ENCODE measurements at places on chromosomes 12 and 14. TPM values are rescaled to one million over a fixed set of nuclear protein-coding genes. Genes with fewer than 3 reads are reported as not detected.

The TESPA1 gene
- 1.6 TPM for polyA plus RNA-seq

The CPNE6 gene
- polyA plus RNA-seq: 0.08 TPM

The GPR65 gene
- polyA plus RNA-seq: 0.73 TPM

The HHIPL1 gene
- 1.6 TPM for polyA plus RNA-seq

The DEGS2 gene
- 1.2 TPM for polyA plus RNA-seq

The P3H3 gene
- 30.7 TPM for polyA plus RNA-seq

The P2RX7 gene
- 1.3 TPM for polyA plus RNA-seq

The CGRRF1 gene
- 23.7 TPM for polyA plus RNA-seq

The TBC1D30 gene
- polyA plus RNA-seq: not detected

The SPRYD4 gene
- 1.4 TPM for polyA plus RNA-seq

The NELL2 gene
- polyA plus RNA-seq: 1.1 TPM

The RDH11 gene
- 42.1 TPM for polyA plus RNA-seq

The ACADS gene
- polyA plus RNA-seq: 13.0 TPM

The KCNJ8 gene
- polyA plus RNA-seq: 30.0 TPM

The MYRFL gene
- 0.27 TPM for polyA plus RNA-seq

The SVOP gene
- polyA plus RNA-seq: 0.23 TPM

The LBHD2 gene
- 0.39 TPM for polyA plus RNA-seq

The MVK gene
- 14.1 TPM for polyA plus RNA-seq

The RNASE7 gene
- not detected for polyA plus RNA-seq

The LIN52 gene
- 13.1 TPM for polyA plus RNA-seq

The DIO3 gene
- polyA plus RNA-seq: 3.0 TPM

The PTHLH gene
- 1.9 TPM for polyA plus RNA-seq

The GLT1D1 gene
- 1.3 TPM for polyA plus RNA-seq

The TAS2R46 gene
- polyA plus RNA-seq: not detected

The AHNAK2 gene
- polyA plus RNA-seq: 20.4 TPM

The LLPH gene
- polyA plus RNA-seq: 34.2 TPM

The C12orf56 gene
- 1.2 TPM for polyA plus RNA-seq

The PTGDR gene
- polyA plus RNA-seq: not detected

The IFNG-AS1 gene
- polyA plus RNA-seq: 0.42 TPM

The LHX5 gene
- polyA plus RNA-seq: not detected

The SERPINA12 gene
- polyA plus RNA-seq: not detected

The SYNE3 gene
- polyA plus RNA-seq: 7.1 TPM

The HECTD4 gene
- 76.7 TPM for polyA plus RNA-seq

The ZFHX2 gene
- 1.7 TPM for polyA plus RNA-seq

The MUCL1 gene
- polyA plus RNA-seq: not detected

The OR5AU1 gene
- not detected for polyA plus RNA-seq

The PPFIA2 gene
- polyA plus RNA-seq: 1.5 TPM

The TSPAN8 gene
- 0.91 TPM for polyA plus RNA-seq

The TMEM253 gene
- polyA plus RNA-seq: not detected

The CABP1 gene
- polyA plus RNA-seq: 1.9 TPM

The ATL1 gene
- polyA plus RNA-seq: not detected

The PIANP gene
- polyA plus RNA-seq: 4.6 TPM

The ASB2 gene
- polyA plus RNA-seq: 26.4 TPM

The GSKIP gene
- 16.3 TPM for polyA plus RNA-seq

The KRT72 gene
- polyA plus RNA-seq: 0.26 TPM

The GPR84 gene
- polyA plus RNA-seq: 0.20 TPM

The KRT77 gene
- not detected for polyA plus RNA-seq

The LRRK2 gene
- polyA plus RNA-seq: 3.6 TPM

The SLC17A8 gene
- polyA plus RNA-seq: 0.13 TPM

The CHST11 gene
- 3.6 TPM for polyA plus RNA-seq

The PMEL gene
- not detected for polyA plus RNA-seq

The RAB2B gene
- 25.2 TPM for polyA plus RNA-seq

All from muscle of arm (tissue), 14 donors.